Right cardiac atrium (tissue), 5 donors: ENCODE measurements at places on chromosomes 16 and 17.

DNA sequence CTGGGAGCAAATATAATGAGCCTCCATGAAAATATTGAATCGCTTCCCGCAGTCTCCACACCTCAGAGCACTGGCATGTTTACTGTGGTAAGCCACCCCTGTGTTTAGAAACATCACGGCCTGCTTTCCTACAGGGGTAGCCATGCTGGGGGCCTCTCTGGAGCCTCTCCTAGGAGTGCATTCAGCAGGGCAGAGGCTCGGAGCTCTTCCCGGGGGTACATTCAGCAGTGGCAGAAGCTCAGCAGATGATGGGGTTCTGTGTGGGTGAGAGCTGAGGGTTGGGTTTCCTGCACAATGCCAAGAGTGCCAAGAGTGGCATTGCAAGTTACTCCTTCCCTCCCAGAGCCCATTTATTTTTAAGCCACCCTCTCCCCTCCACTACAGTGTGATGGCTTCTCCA is 386.6 kb downstream of the SEC14L1 start:
- no peak for DNase-seq

- DNase-seq: no peak
Measured at GRCh38 chr17:77487677-77488530, 347.1 kb downstream of the SEC14L1 start.

DNA sequence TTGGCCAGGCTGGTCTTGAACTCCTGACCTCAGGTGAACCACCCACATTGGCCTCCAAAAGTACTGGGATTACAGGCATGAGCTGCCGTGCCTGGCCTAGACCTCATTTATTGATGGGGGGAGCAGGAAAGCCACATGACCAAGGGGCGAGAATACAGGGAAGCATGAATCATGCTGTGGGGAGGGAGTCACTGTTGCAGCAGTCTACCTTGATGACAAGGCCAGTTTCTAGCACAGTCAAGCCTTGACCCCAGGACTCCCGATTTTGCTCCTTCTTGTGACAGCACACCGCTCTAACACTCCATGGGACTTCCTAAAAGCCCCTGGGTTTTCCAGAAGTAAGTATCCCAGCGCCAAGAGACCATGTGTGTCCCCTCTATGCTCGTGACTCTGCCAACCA is 42.9 kb upstream of the IRF8 start:
- no peak for DNase-seq

- no peak for DNase-seq
Measured at GRCh38 chr17:43312011-43312410, 78.2 kb upstream of the RNU2-1 start.

DNA sequence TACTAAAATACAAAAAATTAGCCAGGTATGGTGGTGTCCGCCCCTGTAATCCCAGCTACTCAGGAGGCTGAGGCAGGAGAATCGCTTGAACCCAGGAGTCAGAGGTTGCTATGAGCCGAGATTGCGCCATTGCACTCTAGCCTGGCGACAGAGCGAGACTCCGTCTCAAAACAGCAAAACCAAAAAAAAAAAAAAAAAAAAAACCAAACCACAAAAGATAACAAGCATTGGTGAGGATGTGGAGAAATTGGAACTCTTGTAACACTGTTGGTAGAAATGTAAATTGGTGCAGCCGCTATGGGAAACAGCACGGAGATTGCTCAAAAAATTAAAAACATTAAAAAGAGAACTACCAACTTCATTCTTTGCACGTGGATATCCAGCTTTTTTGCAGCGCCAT is 119.4 kb downstream of the OR1D5 start:
- DNase-seq: no peak
